GM04504 (cell line): ENCODE measurements at places on chromosomes 4 and X.

DNA sequence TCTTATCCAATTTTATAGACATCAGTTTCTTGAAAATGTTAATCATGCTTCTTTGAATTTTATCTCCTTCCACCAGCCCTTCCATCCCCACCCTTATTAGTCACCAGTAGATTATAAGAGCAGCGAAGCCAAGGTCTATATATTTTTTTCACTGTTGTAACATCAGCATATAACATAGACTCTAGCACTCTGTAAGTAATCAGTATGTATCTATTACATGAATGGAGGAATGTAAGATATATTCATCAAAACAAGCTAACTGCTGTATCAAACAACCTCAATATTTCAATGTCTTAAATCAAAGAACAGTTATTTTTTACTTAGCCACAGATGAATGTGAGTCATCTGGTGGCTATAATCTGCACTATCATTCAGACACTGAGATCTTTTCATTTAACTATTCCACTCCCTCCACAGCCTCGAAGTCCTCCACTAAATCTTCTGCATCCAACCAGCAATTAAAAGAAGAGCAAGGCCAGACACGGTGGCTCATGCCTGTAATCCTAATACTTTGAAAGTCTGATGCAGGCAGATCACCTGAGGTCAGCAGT, 178.9 kb downstream of the CENPC start:
- DNase-seq = no peak

DNA sequence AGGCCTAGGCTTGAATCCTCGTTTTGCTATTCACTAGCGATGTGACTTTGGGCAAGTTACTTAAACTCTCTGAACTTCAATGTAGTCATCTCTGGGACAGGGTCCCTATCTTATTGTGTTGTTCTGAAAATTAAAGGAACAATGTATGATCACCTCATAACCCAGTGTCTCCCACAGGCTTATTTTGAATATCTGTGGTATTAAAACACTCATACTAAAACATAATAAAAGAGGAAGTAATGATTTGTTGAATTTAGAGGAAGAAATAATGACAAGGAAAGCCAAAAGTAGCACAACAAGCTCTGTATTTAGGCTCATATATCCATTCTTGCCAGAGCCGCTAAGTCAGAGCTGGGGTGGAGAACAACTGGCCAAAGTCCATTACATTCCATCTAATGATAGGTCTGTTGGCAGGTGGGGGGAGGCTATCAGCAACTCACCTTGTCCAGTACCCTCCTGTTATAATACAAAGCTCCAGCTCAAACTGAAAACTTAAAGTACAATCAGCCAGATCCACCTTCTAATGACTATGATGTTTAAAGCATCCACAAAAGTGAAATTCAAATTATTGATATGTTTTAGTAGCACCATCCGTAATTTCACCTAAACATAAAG, 64.5 kb upstream of the LSM6 start:
- no peak for DNase-seq

GRCh38 chr4:82803746-82804145, 5.2 kb upstream of the SCD5 start:
- DNase-seq = no peak

DNA sequence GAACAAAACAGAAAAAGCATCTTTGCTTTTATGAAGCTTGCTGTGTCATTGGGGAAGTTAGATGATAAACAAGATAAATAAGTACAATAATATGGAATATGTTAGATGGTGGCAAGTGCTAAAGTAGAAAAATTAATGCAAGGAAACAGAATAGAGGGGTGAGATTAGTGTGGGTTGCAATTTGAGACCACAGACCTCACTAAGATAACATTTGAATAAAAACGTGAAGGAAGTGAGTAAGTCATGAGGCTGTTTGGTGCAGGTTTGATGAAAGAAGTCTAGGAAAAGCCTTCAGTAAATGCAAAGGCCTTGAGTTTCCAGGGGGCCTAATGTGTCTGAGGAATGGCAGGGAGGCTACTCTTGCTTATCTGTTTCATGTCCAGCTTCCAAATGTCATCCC, 102.5 kb downstream of the CFAP299 start:
- DNase-seq = no peak

GRCh38 chr4:120733968-120734367, 188.6 kb downstream of the PRDM5 start:
- DNase-seq = no peak

DNA sequence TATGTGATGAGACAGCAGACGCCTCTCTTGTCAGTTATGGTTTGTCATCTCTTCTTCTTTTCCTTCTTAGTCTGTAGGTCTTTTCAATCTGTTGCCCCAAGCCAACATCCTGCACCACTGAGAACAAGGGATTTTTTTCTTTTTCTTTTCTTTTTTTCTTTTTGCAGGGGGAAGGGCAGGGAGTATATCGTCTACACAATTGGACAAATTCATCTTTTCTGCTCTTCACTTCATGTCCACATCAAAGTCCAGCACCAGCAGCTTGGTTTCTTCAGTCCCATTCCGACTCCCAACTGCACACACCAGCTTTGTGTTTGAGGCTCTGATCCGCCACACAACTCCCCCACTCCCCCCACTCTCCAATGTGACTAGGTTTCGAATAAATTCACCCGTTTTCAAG, 213.2 kb downstream of the FBXW7 start:
- DNase-seq = no peak

DNA sequence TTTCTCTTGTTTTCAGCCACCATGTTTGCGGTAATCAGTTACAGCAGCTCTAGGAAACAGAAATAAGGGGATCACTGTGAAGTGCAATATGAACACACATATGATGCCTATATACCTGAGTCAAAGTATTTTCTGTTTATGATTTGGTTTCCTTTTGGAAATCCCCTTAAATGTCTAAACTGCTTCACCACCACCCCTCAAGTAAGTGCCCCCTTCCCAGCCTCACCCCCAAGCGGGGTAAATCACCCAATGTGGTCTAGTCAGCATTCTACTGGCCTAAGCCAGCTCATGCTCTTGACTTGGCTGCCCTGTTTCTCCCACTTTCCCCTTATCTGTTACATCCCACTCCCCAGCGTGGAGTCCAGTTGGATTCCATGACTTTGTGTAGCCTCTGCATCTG, 176.5 kb downstream of the QDPR start:
- no peak for DNase-seq

DNA sequence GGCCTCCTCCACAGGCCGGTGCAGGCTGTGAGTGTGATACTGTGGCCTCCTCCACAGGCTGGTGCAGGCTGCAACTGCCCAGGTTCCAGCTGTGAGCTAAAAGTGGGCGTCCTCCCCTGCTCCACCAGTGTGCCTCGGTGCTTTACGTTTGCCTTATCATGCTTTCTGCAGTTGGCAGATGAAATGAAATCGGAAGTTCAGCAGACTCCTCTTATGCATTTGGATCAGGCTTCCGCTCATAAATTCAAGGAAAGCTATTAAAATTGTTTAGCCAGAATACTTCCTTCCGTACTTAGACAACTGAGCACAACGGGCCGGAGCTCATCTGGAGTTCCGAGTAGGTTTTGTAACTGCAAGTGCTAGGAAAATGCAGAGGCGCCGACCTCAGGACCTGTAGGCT, 12.0 kb downstream of the CYP4V2 start:
- no peak for DNase-seq

DNA sequence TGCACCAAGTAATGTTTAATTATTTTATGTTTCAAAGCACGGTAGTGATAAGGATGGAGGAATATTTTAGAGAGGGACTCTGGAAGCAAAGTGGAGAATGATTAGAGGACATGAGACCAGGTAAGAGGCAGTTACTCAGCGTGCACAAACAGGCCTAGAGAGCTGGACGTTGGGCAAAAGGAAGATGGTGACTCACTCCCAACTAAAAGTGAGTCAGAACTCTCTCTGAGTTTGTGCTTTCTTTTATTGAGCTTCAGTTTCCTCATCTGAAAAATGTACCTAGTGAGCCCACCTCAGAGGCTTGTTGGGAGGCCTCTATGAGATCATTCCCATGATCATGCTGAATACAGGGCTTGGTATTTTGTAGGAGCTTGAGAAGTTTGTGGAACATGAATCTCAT, 1.6 kb upstream of the ZC4H2 start:
- no peak for DNase-seq

DNA sequence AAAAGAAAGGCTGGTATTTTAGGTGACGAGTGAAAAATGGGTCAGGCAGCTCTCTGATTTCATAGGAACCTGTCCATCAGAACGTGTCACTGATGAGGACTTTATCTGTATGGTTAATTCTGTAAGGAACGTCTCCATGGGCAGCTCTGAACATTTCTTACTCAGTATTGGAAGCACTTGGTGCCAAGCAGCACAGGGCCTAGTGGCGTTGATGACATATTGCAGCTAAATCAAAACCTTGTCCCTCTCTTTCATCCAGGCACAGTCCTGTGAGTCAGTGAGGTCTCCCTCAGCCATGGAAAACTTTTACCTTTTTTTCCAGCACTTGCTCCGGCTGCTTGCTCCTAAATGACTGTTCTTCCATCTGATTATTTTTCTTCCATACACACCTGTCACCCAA, 301.9 kb downstream of the DHX15 start:
- no peak for DNase-seq

DNA sequence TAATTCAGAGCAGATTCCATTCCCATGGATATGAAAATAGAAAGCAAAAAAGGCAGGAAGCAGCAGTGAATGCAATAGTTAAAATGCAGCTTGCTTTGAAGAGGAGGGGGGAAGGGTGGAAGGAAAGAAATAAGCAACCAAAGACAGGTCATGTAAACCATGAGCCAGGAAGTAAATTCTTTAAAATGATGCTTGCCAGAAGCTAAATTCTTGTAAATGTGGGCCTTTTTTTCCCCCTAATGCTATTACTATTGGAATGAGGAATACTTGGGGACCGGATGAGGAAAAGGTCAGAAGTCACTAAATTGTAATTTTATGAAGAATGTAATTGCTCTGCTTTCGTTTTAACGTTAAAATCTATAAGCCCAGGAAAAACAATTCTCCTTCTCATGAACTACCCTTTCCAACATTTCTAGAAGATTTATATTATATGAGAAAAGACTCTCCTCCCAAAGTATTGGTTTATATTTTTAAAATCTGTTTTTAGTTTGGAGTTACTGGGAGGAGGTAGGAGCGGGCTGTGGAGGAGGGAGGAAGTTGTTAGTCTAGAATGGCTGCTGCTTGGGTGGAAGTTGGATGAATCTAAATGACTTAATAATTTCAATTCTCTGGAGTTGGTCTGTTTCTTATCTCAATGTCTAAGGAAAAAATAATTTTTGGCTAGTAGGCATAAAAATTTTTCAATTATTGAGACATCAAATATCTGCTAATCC, 77.6 kb upstream of the PCDH18 start:
- peak; percentile 38 for DNase-seq

GRCh38 chr4:16597845-16598596, 300.4 kb downstream of the LDB2 start:
- DNase-seq = no peak
